ENCODE measurements at places on chromosomes 5 and 9. TPM values are rescaled to one million over a fixed set of nuclear protein-coding genes. Genes with fewer than 3 reads are reported as not detected.

Gene SCGB3A1
- not detected for total RNA-seq

GRCh38 chr9:35272989-35273388, 111.2 kb downstream of the UNC13B start:
- H3K27ac ChIP-seq: no peak overlapping the region
- no peak for DNase-seq
- H3K36me3 ChIP-seq: no peaks in the 10 kb centered on the region
- no peaks in the 10 kb centered on the region for H3K4me1 ChIP-seq
- H3K4me3 ChIP-seq: no peak overlapping the region

DNA sequence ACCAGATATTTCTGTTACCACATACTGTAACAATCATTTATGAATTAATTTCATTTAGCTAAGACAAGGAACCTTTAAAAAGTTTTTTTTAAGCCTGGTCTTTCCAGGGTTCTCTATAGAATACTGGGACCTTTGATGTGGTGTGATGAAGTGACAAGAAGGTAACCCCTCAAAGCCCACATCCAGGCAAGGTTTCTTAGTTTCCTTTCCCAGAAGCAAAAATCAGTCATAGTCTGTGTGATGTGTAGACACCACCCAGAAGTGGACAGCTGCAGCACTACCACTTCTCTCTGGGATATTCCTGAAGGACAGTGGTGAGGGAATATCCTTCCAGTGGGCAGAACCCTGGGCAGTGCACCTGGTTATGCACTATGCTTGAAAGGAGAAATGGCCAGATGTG, 115.6 kb downstream of the TTC39B start:
- H3K27ac ChIP-seq: no peak overlapping the region
- H3K27me3 ChIP-seq: no peaks in the 10 kb centered on the region
- peaks cover 7% of the 10 kb centered on the region for H3K36me3 ChIP-seq
- H3K4me1 ChIP-seq: peaks cover 3% of the 10 kb centered on the region

DNA sequence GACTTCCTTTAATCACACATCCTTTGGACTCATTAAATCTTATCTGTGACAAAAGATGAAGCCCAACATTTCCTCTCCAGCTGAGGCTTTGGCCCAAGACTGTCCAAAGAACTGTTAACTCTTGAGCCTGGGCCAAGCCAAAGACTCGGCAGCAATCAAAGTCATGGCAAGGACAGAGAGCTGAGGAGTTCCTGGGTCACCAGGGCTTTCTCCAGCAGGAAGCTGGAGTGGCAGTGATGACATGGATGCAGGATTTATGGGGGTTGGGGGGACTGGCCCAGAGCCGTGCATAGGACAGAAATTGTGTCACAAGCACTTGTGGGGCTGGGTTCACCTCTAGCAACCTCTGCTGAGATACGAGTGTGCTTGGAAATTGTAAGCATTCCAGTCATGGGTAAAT, 440.3 kb downstream of the PLK2 start:
- H3K27ac ChIP-seq: no peak overlapping the region
- no peak overlapping the region for H3K4me3 ChIP-seq
- no peak for DNase-seq
- H3K36me3 ChIP-seq: no peaks in the 10 kb centered on the region

- H3K27ac ChIP-seq: no peak overlapping the region
- H3K4me3 ChIP-seq: no peak overlapping the region
- no peaks in the 10 kb centered on the region for H3K4me1 ChIP-seq
- no peaks in the 10 kb centered on the region for H3K36me3 ChIP-seq
- no peaks in the 10 kb centered on the region for H3K27me3 ChIP-seq
Measured at GRCh38 chr5:38208782-38209378, 49.5 kb upstream of the EGFLAM start.

DNA sequence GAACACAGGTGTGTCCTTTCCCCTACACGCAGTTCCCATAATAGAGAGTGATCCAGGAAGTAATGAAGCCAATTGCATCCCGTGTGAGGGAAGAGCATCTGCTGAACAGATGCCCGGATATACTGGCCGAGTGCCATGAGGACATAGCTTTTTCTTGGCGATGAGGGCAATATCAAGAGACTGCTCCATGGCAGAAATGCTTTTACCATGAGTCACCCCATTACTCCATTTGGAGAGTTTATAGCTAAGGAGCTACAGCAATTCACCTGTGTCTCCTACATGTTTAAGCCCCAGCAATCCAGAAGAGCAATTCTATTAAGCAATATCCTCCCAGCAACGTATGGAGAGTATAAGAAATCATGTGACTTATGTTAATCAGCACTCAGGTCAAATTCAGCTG, 222.0 kb upstream of the KLF4 start:
- H3K27me3 ChIP-seq: peaks cover 11% of the 10 kb centered on the region
- DNase-seq: no peak
- no peaks in the 10 kb centered on the region for H3K36me3 ChIP-seq
- H3K27ac ChIP-seq: no peak overlapping the region
- no peaks in the 10 kb centered on the region for H3K4me1 ChIP-seq

DNA sequence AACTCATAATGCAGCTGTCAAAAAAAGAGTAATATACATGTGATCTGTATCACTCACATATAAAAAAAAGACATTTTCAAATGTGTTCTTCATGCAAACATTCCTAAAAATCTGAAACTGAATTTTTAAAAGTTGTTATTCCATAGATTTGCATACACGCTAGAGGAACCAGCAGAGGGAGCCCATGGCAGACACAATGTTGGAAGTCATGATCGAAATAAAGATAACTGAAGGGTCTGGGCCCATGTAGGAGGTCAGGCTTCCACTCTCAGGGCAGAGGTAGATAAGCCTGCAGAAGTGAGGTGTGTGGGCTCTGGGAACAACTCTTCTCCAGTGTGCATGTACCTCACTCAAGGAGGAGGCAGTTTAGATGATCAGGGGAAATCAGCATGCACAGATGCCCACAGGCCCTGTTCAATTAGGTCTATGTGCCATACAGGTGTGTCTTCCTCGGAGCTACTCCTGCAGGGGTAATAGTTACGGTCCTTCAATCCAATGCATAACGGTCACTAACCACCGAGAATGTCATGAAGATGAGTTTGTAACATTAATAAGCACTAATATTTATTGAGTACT, 208.6 kb downstream of the EPB41L4A start:
- peaks cover 3% of the 10 kb centered on the region for H3K27me3 ChIP-seq
- no peak overlapping the region for H3K4me3 ChIP-seq
- DNase-seq: peak; percentile 47

DNA sequence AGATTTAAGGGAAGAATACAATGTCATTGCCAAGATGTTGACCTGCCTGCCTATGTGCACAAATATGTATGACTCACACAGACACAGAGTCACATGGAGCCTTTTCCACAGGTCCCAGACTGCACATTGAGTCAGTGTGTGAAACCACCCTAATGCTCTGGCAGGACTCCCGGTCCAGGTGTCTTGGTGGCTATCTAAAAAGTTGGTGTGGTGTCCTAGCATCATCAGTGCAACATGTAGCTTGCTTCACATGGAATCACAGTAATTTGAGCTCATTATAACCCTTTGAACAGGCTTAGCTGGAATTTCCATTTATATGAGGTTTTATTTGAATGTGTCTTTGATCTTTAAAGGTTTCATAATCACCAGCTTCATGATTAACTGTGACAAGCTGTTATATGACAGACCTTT, 10.7 kb downstream of the IFNA5 start:
- no peak for DNase-seq
- H3K36me3 ChIP-seq: no peaks in the 10 kb centered on the region
- no peak overlapping the region for H3K27ac ChIP-seq
- H3K4me1 ChIP-seq: no peaks in the 10 kb centered on the region
- no peak overlapping the region for H3K4me3 ChIP-seq

DNA sequence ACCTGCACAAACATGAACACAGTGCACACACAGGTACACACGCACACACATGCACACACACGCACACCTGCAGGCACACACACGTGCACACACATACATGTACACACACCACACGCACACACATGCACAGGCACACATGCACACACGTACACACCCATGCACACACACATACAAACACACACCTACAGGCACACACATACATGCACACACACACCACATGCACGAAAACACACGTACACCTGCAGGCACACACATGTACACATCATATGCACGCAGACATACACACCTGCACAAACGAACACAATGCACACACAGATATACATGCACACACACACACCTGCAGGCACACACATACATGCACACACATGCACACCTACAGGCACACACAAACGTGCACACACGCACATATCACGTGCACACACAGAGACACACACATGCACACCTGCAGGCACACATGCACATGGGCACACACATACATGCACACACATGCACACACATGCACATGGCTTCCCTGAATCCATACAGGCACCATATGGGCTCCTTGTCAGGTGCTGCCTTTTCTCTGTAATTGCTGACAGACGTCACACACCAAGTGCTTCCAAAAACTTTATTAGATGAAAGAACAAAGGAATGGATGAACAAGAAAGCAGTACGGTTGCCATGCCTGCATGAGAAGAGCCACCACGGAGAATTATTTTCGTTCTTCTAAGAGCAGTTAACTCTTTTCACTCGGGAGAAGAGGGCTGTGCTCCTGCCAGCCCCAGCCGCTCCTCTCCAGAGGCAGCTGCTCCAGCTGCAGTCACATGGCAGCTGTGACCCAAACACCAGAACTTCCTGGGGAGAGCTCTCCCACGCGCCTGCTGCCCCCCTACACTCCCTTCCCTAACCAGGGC, 57.2 kb downstream of the EXD3 start:
- H3K4me3 ChIP-seq: no peak overlapping the region
- H3K4me1 ChIP-seq: peaks cover 3% of the 10 kb centered on the region
- H3K27ac ChIP-seq: no peak overlapping the region
- no peak for DNase-seq
- peaks cover 5% of the 10 kb centered on the region for H3K36me3 ChIP-seq
- peaks cover 4% of the 10 kb centered on the region for H3K27me3 ChIP-seq

DNA sequence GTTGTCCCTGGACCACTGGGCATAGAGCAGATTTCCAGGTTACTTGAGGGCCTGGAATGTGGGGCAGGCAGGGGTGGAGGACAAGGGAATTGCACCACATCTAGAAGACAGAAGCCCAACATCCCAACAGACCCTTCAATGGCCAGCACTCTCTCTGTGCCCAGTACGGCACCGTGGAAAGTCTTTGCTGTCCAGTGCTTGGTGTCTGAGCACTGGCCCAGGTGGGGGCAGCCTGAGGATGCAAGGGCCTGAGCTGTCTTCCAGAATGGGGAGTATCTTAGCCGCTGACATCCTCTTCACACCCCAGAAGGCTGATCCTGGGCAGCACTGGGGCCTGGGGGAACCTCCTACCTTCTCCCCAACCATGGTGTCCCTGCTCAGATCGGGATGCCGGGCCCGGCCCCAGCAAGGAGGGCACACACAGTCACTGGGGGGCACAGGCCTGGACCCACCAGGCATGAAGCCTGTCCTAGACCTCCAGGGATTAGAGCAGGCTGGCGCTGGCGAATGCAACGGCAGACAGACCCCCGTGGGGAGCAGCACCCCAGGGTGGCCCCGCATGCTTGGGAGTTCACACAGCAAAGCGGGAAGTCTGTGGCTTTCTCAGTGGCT, 40.6 kb upstream of the OLFM1 start:
- no peak overlapping the region for H3K4me3 ChIP-seq
- no peaks in the 10 kb centered on the region for H3K36me3 ChIP-seq
- H3K27ac ChIP-seq: no peak overlapping the region
- H3K4me1 ChIP-seq: peaks cover 33% of the 10 kb centered on the region
- H3K27me3 ChIP-seq: peaks cover 13% of the 10 kb centered on the region
- DNase-seq: no peak

Gene FOXD1
- 2.8 TPM for total RNA-seq

Gene GPR21
- total RNA-seq: 3.8 TPM

DNA sequence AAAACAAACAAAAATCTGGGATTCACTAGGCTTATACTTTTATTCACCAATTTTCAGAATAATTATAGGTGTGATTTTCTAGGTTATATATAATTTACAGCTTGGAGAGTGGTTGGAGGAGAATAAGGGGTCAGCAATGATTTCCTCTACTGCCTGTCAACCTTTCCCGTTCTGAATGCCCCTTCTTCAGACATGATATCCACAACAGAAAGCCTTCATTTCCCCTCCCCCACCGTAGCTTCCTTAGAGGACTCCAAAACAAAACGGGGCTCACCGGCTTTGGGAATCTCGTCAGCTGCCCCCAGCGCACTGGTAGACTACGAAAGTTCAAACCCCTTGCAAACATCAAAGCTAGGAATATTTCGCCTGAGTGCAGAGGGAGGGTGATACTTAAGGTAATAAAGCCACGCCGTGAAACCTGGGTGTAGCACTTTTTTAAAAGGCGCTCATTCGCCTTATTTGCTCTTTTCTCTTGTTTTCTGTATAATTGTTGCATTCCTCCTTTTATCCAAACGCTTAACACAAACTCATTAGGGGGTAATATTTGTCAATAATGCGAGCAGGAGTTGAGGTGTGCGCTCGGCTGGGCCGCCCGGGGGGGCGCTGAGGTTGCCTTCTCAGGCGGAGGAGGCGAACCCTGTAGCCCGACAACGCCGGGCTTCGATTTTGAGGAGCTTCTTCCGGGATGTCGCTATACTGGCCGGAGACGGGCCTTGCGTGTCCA, 2.4 kb downstream of the OTP start:
- H3K4me3 ChIP-seq: peak overlapping the region; percentile 78
- H3K36me3 ChIP-seq: peaks cover 5% of the 10 kb centered on the region
- DNase-seq: no peak
- H3K27ac ChIP-seq: no peak overlapping the region

GRCh38 chr5:61342071-61342501, 10.0 kb downstream of the ZSWIM6 start:
- no peak overlapping the region for H3K27ac ChIP-seq
- peaks cover 15% of the 10 kb centered on the region for H3K4me1 ChIP-seq
- no peak for DNase-seq
- H3K36me3 ChIP-seq: no peaks in the 10 kb centered on the region
- no peaks in the 10 kb centered on the region for H3K27me3 ChIP-seq
- H3K4me3 ChIP-seq: no peak overlapping the region

DNA sequence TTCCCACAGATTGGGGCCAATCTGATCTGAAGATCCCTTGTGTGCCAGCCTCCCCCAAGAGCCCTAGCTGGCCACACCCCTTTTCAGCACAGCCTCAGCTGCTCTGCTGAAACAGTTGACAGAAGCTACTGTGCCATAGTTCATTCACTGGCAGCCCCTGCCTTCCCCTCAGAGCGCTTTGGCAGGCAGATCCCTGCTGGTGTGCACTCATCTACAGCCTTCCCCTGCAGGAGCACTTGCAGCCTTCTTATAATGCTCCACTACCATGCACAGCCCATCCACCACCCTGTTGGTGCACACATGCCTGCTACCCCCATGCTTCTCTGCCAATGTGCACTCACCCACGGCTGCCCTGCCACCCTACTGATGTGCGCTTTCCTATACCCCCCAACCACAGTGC, 471.3 kb downstream of the MTRR start:
- H3K27ac ChIP-seq: no peak overlapping the region
- peaks cover 3% of the 10 kb centered on the region for H3K4me1 ChIP-seq
- H3K27me3 ChIP-seq: no peaks in the 10 kb centered on the region
- H3K36me3 ChIP-seq: peaks cover 10% of the 10 kb centered on the region

Gene PPP3R2
- total RNA-seq: not detected

- H3K27me3 ChIP-seq: peaks cover 3% of the 10 kb centered on the region
- no peaks in the 10 kb centered on the region for H3K36me3 ChIP-seq
- peak; percentile 28 for DNase-seq
- no peak overlapping the region for H3K4me3 ChIP-seq
- H3K27ac ChIP-seq: no peak overlapping the region
Measured at GRCh38 chr5:112174959-112175594, 244.0 kb downstream of the EPB41L4A start.

Gene LPAR1
- 0.56 TPM for total RNA-seq

Data from glutamatergic neuron (in vitro differentiated cells).